ENCODE measurements at places on chromosomes 4 and X.

- no peak for DNase-seq
Observed at GRCh38 chrX:13570261-13570605, 832 bp downstream of the EGFL6 start.

DNA sequence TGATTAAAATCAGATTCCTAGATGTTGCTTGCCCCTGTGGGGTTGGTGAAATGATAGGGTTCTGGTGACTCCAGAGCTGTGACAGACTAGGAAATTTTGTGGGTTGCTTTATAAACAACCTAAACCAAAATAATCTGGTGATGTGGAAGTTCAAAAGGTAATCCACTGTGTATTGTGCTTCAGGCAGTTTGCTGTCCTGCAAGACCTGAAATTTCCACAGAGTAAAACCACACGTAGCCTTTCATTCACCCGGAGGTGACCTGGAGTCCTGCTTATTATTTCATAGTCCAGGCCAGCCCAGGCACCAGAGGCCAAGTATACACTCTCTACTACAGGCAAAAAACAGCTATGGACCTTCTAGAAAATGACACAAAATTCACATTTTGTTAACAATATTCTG lies 114.6 kb upstream of the CBR4 start:
- DNase-seq, result no peak

DNA sequence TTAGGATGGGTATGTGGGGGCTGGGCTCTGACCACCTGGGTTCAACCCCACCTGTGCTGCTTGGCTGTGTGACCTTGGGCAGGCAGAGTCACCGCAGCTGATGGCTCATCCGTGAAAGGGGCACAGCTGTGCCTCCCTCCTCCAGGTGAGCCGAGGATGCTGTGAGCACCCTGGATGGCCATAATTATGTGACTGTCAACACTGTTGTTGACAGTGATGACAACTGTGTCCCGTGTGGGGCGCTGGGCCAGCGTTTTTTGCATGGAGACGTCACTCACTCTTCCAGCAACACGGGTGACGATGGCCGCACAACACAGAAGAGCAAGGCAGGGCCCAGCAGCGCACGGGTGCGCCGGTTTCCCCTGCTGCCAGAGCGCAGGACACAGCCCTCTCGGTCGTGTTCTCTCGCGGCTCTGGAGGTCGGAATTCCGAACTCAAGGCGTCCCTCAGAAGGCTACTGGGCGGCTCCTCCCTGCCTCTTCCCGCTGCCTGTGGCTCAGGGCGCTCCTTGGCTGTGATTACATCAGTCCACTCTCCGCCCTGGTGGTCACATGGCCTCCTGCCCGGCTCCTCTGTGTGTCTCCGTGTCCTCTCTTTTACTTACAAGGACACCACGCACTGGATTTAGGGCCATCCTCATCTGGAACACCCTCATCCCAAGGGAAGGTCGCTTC lies 1.3 kb downstream of the SH3TC1 start:
- DNase-seq, result peak; percentile 80

DNA sequence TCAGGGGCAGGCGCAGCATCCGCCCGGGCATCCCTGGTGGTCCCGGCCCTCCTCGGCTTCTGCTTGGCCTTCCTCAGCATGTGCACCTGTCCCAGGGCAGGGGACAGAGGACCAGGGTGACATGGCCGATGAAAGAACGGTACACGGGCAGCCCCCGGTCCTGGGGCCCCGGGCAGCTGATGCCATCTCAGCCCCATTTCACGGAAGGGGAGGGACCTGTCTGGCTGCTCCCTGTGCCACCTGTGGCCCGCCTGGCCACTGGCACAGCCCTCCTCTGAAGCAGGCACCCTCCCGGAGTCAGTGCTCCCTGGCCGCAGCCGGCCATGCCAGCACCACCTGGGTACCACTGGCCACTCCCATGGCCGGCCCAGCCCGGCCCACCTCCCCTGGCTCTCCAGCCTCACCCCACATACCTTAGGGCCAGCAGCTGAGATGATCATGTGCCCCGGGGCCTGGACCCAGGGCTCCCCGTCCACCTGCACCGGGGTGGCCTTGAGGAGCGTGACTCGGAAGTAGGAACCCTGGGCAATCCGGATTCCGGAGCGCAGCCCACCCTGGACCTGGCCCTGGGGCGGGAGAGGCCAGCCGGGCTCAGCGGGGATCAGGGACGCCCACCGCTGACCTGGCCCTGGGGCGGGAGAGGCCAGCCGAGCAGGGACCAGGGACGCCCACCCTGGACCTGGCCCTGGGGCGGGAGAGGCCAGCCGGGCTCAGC lies 12.6 kb downstream of the DGKQ start:
- DNase-seq, result no peak

GRCh38 chrX:130895299-130895698 lies 7.7 kb downstream of the ENOX2 start:
- no peak for DNase-seq

- no peak for DNase-seq
Observed at GRCh38 chrX:37434362-37434761, 85.2 kb downstream of the PRRG1 start.

- DNase-seq, result no peak
Observed at GRCh38 chr4:98626350-98626749, 32.1 kb downstream of the TSPAN5 start.

DNA sequence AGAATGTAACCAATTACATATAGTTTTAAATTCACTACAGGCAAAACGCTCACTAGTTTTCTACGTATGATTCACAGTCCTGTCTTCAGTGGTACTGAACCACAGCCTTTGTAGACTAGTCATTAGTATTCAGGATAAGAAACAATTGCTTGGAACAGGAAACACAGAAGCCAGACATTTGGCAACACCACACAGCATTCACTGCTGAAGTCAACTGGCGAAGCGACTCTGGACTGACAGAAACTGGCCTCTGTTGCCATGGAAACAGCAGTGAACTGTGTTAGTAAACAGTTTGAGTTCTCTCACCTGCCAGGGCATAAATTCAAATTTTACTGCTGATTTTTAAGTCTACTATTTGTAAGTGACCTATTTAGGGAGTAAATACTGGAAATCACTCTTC lies 57.6 kb downstream of the MAPK10 start:
- DNase-seq, result no peak

DNA sequence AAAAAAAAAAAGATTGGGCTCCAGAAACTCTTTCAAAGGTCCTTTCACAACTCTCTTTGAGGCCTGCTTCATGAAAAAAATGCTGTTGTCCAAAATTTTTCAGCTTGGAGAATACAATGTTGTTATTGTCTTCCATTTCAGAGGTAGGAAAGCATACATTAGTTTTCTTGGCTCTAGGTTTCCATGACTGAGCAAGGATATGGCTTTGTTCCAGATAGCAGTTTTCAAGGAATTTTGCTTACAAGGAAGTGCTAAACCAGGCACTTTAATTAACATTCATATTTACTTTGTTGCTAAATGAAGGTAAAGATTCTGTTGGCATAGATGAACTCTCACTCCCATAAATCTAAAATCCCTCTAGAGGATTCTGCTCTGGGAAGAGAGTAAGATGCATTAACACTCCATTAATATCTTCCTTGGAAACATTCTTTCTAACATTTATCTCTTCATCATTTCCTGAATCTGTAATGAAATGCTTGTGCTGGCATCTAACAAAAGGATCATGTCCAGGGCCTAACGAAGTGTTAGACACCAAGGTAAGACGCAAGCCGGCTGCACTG lies 118.4 kb downstream of the COL25A1 start:
- no peak for DNase-seq

GRCh38 chr4:122980860-122981259 lies 58.5 kb upstream of the NUDT6 start:
- DNase-seq, result no peak

- no peak for DNase-seq
Observed at GRCh38 chr4:140049024-140049848, 104.7 kb downstream of the MAML3 start.

DNA sequence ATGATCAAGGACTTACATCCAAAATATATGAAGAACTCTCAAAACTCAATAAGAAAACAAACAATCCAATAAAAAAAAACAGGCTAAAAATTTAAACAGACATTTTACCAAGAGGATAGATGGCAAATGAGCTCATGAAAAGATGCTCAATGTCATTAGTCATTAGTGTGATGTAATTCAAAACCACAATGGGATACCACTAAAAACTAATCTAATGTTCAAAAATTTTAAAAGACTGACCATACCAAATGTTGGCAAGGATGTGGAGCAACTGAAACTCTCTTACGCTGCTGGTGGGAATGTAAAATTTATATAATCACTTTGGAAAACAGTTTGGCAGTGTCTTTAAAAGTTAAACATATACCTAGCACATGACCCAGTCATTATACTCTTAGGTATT lies 43.7 kb downstream of the RPS6KA6 start:
- DNase-seq, result no peak

DNA sequence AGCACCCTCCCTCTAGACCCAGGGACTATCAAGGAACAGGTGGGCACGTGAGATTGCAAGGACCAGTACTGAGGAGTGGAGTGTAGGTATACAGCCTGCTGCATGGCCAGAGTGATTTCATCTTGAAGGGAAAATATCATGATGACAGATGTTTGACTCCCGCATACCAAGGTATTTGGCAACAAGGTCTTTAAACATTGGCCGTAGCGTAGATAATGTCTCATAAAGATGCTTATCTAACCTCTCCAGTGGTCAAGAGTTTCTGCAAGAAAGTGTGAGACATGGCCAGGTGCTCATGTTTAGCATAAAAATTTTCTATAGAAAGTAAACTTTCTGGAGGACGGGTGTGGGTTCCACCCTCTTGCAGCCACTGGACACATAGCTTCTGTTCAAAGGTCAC lies 18.7 kb upstream of the ZNF630 start:
- DNase-seq, result no peak

DNA sequence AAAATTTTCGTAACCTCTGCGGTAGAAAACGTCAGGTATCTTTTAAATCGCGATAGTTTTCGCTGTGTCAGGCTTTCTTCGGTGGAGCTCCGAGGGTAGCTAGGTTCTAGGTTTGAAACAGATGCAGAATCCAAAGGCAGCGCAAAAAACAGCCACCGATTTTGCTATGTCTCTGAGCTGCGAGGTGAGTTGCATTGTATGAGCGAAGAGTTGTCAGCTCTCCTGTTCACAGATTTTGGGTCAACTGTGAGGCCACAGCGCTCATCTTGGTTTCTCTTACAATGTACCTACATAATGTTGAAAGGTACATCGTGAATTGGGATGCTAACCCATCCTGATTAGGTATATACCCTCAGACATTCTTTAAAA lies 486 bp downstream of the CLCN3 start:
- no peak for DNase-seq

GRCh38 chr4:187782286-187782824 lies 213.2 kb upstream of the ZFP42 start:
- no peak for DNase-seq

DNA sequence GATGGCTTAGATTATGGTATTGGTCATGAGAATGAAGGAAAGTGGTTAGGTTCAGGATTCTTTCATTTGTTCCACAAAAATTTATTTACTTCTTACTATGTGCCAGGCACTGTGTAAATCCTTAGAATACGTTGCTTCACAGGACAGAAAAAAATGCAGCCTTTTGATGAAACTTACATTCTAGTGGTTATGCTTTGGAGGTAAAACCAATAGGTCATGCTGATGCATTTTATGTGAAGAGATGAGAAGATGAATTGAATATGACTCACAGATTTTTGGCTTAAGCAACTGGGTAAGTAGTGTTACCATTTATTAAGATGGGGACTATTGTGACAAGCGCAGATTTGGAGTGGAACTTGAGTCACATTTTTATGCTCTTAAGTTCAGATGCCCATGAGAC lies 165.3 kb downstream of the GLRA2 start:
- DNase-seq, result no peak

GRCh38 chrX:135984791-135985156 lies 461 bp upstream of the SLC9A6 start:
- no peak for DNase-seq
